ENCODE measurements at places on chromosomes 2 and 18. TPM values are rescaled to one million over a fixed set of nuclear protein-coding genes. Genes with fewer than 3 reads are reported as not detected.

The SERPINB3 gene
- total RNA-seq = not detected

The SAG gene
- not detected for total RNA-seq

The IL1R1 gene
- total RNA-seq = 136 TPM

The CRYBA2 gene
- total RNA-seq = not detected

The GULP1 gene
- total RNA-seq = 47.9 TPM

The PSMA8 gene
- not detected for total RNA-seq

DNA sequence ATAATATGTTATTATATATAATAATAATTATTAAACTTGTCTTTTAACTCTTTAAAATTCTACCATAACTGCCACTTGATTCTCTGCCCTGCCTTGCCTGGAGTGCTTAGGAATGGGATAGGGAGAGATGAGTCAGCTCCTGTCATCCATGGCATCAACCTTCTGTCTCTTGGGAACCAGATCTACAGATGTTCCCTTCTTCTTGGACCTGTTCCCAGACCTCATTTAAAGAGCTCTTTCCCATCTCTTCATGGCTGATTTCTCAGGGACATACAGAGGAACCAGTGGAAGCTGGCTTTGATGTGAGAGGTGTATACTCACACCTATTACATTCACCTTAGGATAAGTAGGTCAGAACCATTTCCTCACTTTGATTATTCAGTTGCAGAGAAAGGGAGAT, 155.3 kb upstream of the MYO3B start:
- no peak for DNase-seq
- no peaks in the 10 kb centered on the region for H3K36me3 ChIP-seq
- no peak overlapping the region for H3K27ac ChIP-seq
- no peaks in the 10 kb centered on the region for H3K4me1 ChIP-seq

DNA sequence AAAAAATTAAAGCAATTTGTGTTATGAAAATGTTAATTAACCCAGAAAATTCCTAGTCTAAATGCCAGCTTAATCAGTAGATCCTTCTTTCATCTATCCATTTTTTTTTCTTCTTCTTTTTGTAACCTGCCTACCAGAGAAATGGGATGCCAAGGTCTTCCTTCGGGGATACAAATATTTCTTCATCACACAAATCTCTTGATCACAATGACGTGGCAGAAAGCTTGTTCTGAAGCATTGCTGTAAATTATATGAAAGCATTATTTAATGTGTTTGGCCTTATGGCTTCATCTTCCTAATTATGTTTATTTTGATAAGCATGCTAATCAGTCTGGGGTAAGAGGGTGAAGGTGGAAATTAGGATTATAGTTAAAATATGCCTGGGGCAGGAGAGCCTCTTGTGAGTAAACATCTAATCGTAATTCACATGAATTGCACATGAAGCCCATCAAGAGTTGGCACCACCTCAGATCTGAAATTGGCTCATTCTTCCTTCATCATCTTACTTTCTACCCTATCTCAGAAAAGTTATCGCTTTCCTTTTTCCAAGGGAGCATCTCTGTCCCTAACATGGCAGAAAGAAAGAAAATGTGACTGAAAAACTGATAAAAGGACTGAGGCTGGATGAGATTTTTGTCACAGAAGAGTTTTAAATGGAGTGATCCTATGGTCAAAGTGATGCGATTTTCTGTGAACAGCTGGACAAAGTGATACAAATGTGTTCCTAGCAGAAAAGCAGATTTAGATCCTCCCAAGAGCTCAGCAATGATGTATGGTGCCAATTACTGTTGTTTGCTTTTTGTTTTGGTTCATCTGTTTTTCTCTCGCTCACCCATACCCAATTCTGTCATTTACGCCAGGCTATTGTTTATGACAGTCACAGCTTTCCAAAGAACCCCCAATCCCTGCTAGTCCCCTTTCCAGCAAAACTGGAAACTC, 76.9 kb upstream of the PMAIP1 start:
- H3K4me1 ChIP-seq = no peaks in the 10 kb centered on the region
- no peak overlapping the region for H3K4me3 ChIP-seq
- H3K36me3 ChIP-seq = no peaks in the 10 kb centered on the region
- no peaks in the 10 kb centered on the region for H3K27me3 ChIP-seq
- no peak overlapping the region for H3K27ac ChIP-seq

- H3K4me1 ChIP-seq = no peaks in the 10 kb centered on the region
- H3K27ac ChIP-seq = no peak overlapping the region
- H3K27me3 ChIP-seq = no peaks in the 10 kb centered on the region
These were observed 68.6 kb downstream of the GATA6 start for GRCh38 chr18:22238036-22238435.

DNA sequence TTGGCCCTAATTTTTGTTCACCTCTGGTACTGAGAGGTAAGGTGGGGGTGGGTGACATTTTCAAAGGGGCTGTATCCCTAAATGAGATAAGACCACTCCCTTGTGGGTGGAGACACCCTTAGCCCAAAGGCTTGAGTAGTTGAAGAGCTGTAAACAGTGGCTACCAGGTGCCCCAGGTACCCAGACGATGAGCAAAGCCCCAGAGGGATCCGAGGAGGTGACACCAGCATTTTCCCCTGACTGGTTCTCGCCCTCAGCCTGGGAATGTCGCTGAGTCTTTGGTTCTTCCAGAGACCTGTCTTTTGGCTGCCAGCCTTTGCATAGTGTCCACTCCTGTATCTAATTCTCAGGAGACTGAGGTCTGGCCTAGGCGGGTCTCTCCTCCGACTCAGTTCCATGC, 36.5 kb downstream of the RRM2 start:
- no peak overlapping the region for H3K27ac ChIP-seq
- DNase-seq = no peak
- no peak overlapping the region for H3K4me3 ChIP-seq
- H3K36me3 ChIP-seq = no peaks in the 10 kb centered on the region

DNA sequence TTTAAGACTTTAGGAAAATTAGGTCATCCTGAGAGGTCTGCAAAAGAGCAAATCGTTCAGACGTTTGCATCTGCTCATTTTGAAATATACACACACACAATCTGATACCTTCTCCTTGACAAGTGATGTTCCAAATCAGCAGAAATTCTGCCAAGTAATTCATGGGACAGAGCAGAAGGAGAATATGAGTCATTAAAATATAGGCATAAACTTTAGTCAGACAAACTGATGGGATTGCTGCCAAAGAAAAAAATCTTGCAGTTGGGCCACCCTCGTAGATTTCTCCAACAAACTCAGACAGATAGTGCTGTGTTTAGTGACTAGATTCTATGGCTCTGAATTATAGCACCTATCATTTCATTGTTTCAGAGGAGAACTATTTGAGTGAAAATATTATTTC, 336.3 kb downstream of the NYAP2 start:
- no peak overlapping the region for H3K4me3 ChIP-seq
- H3K4me1 ChIP-seq = no peaks in the 10 kb centered on the region
- no peak for DNase-seq
- H3K36me3 ChIP-seq = no peaks in the 10 kb centered on the region
- no peak overlapping the region for H3K27ac ChIP-seq

- H3K4me1 ChIP-seq = no peaks in the 10 kb centered on the region
- no peak for DNase-seq
- no peaks in the 10 kb centered on the region for H3K27me3 ChIP-seq
These were observed 294.6 kb upstream of the CYP26B1 start for GRCh38 chr2:72442270-72442669.

GRCh38 chr2:83464444-83464843, 994.6 kb downstream of the SUCLG1 start:
- H3K36me3 ChIP-seq = no peaks in the 10 kb centered on the region
- no peak for DNase-seq
- no peaks in the 10 kb centered on the region for H3K27me3 ChIP-seq

GRCh38 chr2:70141212-70141901, 49.5 kb downstream of the C2orf42 start:
- peak; percentile 91 for DNase-seq
- peak overlapping the region; percentile 99 for H3K27ac ChIP-seq
- H3K36me3 ChIP-seq = no peaks in the 10 kb centered on the region

GRCh38 chr18:27005589-27005988, 140.1 kb upstream of the AQP4 start:
- H3K4me3 ChIP-seq = no peak overlapping the region
- no peaks in the 10 kb centered on the region for H3K4me1 ChIP-seq
- no peaks in the 10 kb centered on the region for H3K36me3 ChIP-seq
- H3K27me3 ChIP-seq = no peaks in the 10 kb centered on the region
- no peak overlapping the region for H3K27ac ChIP-seq
- no peak for DNase-seq

DNA sequence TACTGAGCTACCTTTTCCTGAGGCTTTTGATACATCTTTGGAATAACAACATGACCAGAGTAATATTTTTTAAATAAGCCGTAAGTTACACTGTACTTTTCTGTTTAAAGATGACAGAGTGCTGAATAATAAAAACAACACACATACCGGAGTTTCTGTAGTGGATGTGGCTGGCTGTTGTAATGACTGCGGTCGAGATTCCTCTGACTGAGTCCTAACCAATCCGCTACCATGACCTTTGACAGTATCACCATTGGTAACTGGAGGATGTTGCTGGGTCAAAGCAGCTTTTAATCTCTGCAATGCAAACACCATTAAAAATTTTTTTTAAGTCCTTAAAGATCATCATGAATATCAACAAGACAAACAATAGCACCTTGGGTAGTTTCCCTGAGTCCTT, 70.7 kb downstream of the ATF2 start:
- no peaks in the 10 kb centered on the region for H3K4me1 ChIP-seq
- no peak for DNase-seq
- H3K4me3 ChIP-seq = no peak overlapping the region
- H3K27me3 ChIP-seq = no peaks in the 10 kb centered on the region
- no peak overlapping the region for H3K27ac ChIP-seq
- no peaks in the 10 kb centered on the region for H3K36me3 ChIP-seq

GRCh38 chr2:113038291-113038690, 14.4 kb downstream of the IL36B start:
- H3K27me3 ChIP-seq = no peaks in the 10 kb centered on the region
- no peaks in the 10 kb centered on the region for H3K4me1 ChIP-seq
- no peak for DNase-seq

- H3K4me1 ChIP-seq = no peaks in the 10 kb centered on the region
- DNase-seq = no peak
- no peaks in the 10 kb centered on the region for H3K36me3 ChIP-seq
- no peak overlapping the region for H3K4me3 ChIP-seq
These were observed 148.9 kb upstream of the TNP1 start for GRCh38 chr2:217008794-217009193.

GRCh38 chr18:11570073-11570588, 39.3 kb upstream of the SLC35G4 start:
- H3K36me3 ChIP-seq = no peaks in the 10 kb centered on the region
- H3K4me1 ChIP-seq = no peaks in the 10 kb centered on the region
- DNase-seq = no peak
- no peak overlapping the region for H3K4me3 ChIP-seq
- H3K27me3 ChIP-seq = no peaks in the 10 kb centered on the region

- no peak overlapping the region for H3K4me3 ChIP-seq
- H3K4me1 ChIP-seq = no peaks in the 10 kb centered on the region
- H3K27ac ChIP-seq = no peak overlapping the region
- H3K27me3 ChIP-seq = no peaks in the 10 kb centered on the region
- DNase-seq = no peak
These were observed 64.7 kb upstream of the TMEM87B start for GRCh38 chr2:111990375-111990774.

DNA sequence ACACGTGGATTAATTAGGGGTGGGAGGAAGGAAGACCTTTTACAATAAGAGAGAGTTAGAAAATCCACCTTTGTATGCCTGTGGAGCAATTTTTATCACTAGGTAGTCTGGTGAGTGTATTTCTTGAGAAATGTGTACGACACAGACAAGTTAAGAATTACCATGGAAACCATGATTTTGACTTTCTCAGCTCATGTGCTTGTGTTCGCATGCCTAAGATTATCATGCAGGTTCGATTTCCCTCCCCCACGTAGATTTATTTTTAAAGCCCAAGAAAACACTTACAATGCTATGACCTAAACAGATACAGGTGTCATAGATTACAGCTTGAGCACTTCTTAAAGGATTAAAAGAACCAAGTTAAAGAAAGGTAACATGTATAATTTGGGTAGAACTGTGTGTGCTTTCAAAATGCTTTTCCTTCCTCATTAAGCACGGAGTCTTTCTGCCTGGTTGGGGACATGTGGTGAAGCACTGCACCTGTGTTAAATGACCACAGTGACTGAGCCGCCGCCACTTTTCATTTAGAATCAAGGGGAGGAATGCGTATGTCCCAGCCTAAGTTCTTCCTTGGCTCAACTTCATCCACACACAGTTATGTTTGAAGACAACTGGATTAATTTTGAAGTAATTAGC, 16.6 kb downstream of the SERTAD2 start:
- no peak overlapping the region for H3K4me3 ChIP-seq
- no peaks in the 10 kb centered on the region for H3K36me3 ChIP-seq
- DNase-seq = no peak
- H3K4me1 ChIP-seq = no peaks in the 10 kb centered on the region
- no peaks in the 10 kb centered on the region for H3K27me3 ChIP-seq
- H3K27ac ChIP-seq = no peak overlapping the region

GRCh38 chr2:160842286-160842685, 317.9 kb upstream of the TANK start:
- no peak for DNase-seq
- H3K4me3 ChIP-seq = no peak overlapping the region
- no peaks in the 10 kb centered on the region for H3K36me3 ChIP-seq
- H3K27me3 ChIP-seq = no peaks in the 10 kb centered on the region

DNA sequence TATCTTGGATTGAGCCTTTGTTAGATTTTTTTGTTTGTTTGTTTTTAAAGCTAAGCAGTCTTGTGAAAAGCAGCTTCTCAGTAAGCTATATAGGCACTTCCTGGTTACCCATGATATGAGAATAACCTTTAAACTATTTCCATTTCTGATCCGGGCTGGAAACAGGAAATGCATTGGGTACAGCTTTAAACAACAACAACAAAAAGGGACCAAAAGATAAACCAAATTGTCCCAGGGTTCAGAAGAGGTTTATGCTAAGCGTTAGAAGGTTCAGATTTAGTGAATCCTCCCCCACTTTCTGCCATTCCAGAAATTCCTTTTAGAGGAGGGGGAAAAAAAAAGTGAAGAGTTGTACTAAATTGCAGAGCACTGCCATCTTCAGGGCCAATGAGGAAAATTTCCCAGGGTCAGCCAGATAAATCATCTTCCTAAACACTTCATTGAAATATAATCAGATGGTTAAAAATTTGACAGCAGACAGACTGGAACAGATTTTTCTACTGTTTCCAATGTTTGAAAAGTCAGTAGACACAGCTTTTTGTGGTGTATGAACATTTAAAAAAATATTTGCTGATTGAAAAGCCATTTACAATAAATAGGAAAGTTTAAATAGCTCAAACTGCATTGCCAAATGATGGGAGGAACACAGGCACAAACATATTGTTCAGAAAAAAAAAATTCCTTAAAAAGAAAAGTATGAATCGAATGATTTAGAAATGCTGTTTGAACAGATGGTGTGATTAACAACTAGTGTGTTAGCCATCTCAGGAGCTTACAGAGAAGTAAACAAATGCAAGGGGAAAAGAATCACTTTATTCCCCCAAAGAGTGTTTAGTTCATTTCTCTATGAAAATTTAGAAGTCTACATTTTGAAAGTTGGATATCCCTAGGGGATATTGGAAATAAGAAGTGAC, 189.9 kb upstream of the TANK start:
- H3K4me3 ChIP-seq = peak overlapping the region; percentile 48
- no peaks in the 10 kb centered on the region for H3K4me1 ChIP-seq
- no peaks in the 10 kb centered on the region for H3K27me3 ChIP-seq
- DNase-seq = no peak
- H3K36me3 ChIP-seq = no peaks in the 10 kb centered on the region
- H3K27ac ChIP-seq = peak overlapping the region; percentile 63

GRCh38 chr2:223114170-223114569, 62.2 kb downstream of the KCNE4 start:
- H3K27me3 ChIP-seq = no peaks in the 10 kb centered on the region
- no peaks in the 10 kb centered on the region for H3K36me3 ChIP-seq
- H3K4me3 ChIP-seq = no peak overlapping the region

Measured in breast epithelium (tissue), 4 donors.